Endothelial cell of umbilical vein (primary cell): ENCODE measurements at places on chromosomes 5 and 9. TPM values are rescaled to one million over a fixed set of nuclear protein-coding genes. Genes with fewer than 3 reads are reported as not detected.

DNA sequence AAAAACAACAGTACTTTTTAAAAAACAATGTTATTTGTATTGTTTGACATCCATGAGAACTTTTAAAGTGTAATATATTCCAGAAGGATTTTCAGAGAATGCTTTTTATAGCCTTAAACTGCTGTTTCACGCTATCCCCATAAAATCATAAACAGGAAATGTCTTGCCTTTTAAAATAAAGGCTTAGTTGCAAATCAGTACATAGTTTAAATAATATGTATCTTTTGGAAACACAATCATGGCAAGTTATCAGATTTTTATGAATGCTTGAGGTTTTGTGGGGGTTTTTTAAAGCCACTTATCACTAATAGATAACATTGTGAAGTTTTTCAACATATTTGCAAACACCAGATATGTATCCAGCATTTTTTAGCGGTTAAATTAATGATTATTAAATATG lies 37.2 kb upstream of the F2RL2 start:
- no peaks in the 10 kb centered on the region for H3K27me3 ChIP-seq

DNA sequence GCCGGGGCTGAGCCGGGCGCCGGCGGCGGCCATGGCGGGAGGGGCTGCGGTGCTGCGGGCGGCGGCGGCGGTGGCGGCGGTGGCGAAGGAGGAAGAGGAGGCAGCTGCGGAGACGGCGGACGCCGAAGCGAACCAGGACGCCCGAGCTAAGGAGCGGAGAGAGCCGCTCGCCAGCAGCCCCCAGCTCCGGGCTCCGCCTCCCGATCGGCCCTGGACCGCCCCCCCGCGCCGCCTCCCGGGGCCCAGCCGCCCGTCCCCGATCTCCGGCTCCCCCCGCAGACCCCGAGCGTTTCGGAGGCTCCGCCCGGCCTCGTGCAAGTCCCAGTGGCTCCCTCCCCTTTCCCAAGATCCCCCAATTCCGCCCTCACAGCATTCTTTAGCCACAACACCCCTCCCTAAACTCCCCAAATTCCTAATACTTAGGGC lies at the start of gene ASTN2:
Gene ASTN2 (minus strand): TSS at position 152 of the 426 bp plus-strand sequence. CDS start 119 bp downstream, at position 33.
- no peaks in the 10 kb centered on the region for H3K4me1 ChIP-seq
- peaks cover 34% of the 10 kb centered on the region for H3K27me3 ChIP-seq
- no peak for DNase-seq
- H3K27ac ChIP-seq, result no peak within 1 kb of the TSS
- no peak within 1 kb of the TSS for H3K4me3 ChIP-seq

DNA sequence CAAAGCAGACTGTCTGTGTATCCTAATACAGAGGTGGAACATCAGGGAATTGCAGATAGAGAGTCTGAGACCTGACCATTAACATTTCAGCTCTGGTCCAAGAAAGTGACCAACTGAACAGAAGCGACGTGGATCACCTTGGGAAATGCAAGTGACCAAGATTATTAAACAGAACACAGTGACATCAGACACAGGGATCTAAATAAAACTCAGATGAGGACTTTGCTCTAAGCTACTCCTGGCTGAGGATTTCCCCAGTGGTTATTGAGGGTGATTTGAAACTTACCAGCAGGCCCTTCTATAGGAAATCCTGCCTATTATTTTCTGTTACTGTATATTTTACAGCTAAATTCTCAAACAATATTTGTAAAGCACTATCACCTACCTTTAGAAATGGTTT lies 436.0 kb downstream of the TMEM38B start:
- H3K27me3 ChIP-seq, result no peaks in the 10 kb centered on the region
- no peaks in the 10 kb centered on the region for H3K36me3 ChIP-seq
- H3K4me3 ChIP-seq, result no peak overlapping the region

DNA sequence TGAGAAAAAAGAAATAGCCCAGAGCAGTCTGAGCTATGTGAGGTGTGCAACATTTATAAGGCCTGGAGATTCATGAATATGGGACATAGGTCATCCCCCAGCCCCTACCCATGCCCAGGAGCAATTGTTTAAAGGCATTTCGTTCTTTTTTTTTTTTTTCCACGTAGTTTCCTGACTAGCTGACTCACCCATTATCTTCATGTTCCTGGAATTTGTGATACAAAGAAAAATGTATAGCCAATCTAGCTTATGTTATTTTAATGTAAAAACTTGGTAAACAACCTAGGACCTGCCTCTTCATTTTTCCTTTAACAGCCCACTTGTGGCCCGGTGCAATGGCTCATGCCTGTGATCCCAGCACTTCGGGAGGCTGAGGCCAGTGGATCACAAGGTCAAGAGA lies 81.3 kb downstream of the OSTF1 start:
- H3K27me3 ChIP-seq, result no peaks in the 10 kb centered on the region
- no peak overlapping the region for H3K4me3 ChIP-seq
- H3K4me1 ChIP-seq, result peaks cover 33% of the 10 kb centered on the region
- DNase-seq, result peak; percentile 96

DNA sequence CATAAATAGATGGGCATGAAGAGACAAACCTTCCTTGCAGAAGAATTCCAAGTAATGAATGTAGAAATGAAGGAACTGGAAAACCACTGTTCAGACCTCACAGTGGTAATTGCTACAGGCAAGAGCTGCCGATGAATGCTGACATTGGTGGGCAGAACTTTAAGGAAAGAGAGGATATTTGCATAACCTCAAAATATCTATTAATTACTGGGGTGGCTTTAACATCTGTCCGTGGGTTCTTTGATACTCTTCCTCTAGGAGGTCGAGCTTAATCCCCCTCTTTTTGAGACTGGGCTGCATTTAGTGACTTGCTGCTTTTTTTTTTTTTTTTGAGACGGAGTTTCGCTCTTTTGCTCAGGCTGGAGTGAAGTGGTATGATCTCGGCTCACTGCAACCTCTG lies 34.7 kb downstream of the LAMC3 start:
- no peaks in the 10 kb centered on the region for H3K4me1 ChIP-seq
- no peak overlapping the region for H3K4me3 ChIP-seq
- no peaks in the 10 kb centered on the region for H3K36me3 ChIP-seq
- DNase-seq, result no peak
- H3K27me3 ChIP-seq, result no peaks in the 10 kb centered on the region

- no peak overlapping the region for H3K4me3 ChIP-seq
- no peaks in the 10 kb centered on the region for H3K36me3 ChIP-seq
- H3K27me3 ChIP-seq, result peaks cover 5% of the 10 kb centered on the region
- DNase-seq, result no peak
Observed at GRCh38 chr9:86355814-86356213, 1.6 kb upstream of the TUT7 start.

DNA sequence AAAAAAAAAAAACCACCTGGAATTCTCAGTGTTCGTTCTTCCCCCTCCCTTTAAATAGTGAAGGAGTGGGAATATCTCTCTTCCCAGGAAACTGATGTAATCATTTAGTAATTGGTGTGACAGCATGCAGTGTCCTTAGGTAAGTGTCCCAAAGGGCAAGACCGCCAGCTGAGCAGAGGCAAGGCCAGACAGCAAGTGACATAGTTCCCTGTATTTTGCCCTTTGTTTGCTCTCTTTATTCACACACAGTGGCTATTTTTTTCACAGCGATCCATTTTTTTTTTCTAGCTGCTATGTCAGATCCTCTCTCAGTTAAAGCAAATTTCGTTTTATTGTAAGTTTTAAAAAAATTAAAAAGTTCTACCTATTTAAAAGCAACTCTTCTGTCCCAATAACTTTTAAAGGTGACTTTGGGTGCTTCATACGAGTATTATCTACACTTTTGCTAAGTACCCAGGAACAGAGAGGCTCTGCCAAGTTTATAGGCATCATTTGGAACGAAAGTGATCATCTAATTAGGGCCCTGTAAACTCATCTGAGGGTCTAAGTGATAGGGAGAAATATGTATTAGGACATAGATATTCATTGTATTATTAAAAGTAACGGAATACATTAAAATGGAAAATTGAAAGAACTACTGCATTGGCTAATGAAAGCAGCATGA lies 98.2 kb upstream of the ALDH1A1 start:
- H3K27me3 ChIP-seq, result no peaks in the 10 kb centered on the region
- no peak overlapping the region for H3K27ac ChIP-seq

DNA sequence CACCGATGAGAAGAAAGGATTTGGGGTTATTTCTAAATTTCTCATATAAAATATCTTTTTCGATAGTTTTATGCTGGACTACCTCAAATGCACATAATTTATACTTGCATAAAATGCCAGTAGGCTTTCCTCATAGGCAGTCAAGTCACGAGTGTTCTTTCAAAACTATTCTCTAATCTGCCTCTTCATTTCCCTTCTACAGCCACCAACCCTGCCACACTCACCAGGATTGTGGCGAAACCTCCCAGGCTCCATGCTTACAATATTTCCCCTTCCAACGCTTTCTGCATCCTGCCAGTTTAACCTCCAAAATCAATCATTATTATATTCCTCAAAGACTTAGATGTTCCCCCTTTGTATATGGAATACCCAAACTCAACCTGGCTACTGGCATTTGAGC lies 65.4 kb downstream of the FRMD3 start:
- no peak overlapping the region for H3K27ac ChIP-seq
- H3K4me3 ChIP-seq, result no peak overlapping the region
- peaks cover 5% of the 10 kb centered on the region for H3K4me1 ChIP-seq
- H3K36me3 ChIP-seq, result no peaks in the 10 kb centered on the region

DNA sequence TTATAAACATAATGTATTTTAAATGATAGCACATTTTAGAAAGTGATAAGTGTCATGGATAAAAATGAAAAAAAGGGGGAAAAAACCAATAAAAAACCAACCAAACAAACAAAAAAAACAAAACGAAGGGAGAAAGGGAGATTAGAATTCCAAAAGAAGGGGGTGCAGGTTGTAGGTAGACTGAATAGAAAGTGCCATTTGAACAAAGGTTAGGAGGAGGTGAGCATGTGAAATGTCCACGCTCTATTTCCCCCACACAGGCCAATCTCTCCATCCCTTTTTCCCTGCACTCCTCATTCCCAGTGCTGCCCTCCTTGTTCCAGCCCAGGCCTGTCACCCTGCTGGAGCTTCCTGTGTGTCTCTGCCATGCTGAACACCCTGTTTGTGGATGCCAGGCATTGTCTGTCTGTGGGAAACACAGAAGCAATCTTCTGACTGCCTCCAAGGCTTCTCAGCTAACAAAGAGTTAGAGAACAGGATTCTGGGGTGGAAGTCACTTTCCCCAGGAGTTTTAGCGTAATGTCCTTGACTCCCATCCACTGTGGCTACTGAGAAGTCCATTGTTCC lies 138.8 kb downstream of the ADAMTS16 start:
- no peaks in the 10 kb centered on the region for H3K27me3 ChIP-seq
- no peak for DNase-seq
- no peaks in the 10 kb centered on the region for H3K36me3 ChIP-seq
- no peaks in the 10 kb centered on the region for H3K4me1 ChIP-seq
- no peak overlapping the region for H3K4me3 ChIP-seq

- peaks cover 12% of the 10 kb centered on the region for H3K36me3 ChIP-seq
- no peak overlapping the region for H3K27ac ChIP-seq
- H3K4me3 ChIP-seq, result no peak overlapping the region
- peak; percentile 31 for DNase-seq
- H3K27me3 ChIP-seq, result no peaks in the 10 kb centered on the region
Observed at GRCh38 chr9:122261469-122261881, 3.2 kb downstream of the RBM18 start.

DNA sequence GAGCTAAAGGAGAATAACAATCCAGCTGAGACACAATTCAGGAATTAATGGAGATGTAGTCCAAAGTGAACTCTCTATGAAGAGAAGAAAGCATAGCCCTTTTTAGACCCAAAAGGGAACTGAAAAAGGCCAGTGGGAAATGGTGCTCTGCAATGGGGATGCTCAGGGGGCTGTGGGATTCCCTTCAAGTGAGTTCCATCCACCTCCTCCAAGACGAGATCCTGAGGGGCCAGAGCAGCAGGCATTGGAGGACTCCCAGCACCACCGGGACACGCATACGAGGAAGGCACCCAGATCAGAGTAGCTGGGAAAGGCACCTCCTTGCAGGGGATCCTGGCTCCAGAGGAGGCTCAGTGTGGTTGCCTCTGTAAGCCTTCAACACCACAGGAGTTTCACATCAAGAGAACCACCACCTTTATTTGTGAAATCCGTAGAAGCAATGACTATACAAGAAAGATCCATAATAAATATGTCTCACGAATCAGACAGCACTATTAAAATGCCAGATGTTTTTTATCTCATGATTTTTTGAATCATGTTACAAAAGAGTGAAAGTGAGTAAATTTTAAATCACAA lies 288.2 kb downstream of the MED10 start:
- H3K4me1 ChIP-seq, result no peaks in the 10 kb centered on the region
- H3K36me3 ChIP-seq, result no peaks in the 10 kb centered on the region
- H3K27ac ChIP-seq, result no peak overlapping the region
- H3K4me3 ChIP-seq, result no peak overlapping the region

DNA sequence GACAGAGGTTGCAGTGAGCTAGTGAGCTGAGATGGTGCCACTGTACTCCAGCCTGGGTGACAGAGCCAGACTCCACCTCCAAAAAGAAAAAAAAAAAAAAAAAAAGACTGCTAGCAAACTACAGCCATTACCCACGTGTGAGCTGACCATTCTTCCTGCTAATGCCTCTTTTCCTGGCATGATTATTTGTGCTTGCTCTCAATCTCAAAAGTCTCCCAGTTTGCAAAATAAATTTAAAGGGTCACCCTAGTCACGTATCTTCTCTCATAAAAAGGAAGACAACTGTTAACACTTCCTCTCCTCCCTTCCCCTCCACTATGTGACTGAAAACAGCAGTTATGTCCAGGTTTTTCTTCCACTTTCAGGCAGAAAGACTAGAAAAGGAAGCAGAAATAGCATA lies 37.2 kb downstream of the TRIM36 start:
- no peak overlapping the region for H3K4me3 ChIP-seq
- H3K36me3 ChIP-seq, result no peaks in the 10 kb centered on the region
- no peak overlapping the region for H3K27ac ChIP-seq
- H3K4me1 ChIP-seq, result no peaks in the 10 kb centered on the region

DNA sequence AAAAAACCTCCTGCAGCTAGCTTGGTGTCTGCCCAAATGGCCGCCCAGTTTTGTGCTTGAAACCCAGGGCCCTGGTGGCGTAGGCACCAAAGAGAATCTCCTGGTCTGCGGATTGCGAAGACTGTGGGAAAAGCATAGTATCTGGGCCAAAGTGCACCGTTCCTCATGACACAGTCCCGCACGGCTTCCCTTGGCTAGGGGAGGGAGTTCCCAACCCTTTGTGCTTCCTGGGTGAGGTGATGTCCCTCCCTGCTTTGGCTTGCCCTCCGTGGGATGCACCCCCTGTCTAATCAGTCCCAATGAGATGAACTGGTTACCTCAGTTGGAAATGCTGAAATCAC lies 83.0 kb upstream of the JAK2 start:
- no peak for DNase-seq
- no peaks in the 10 kb centered on the region for H3K36me3 ChIP-seq
- H3K27ac ChIP-seq, result no peak overlapping the region
- peaks cover 4% of the 10 kb centered on the region for H3K4me1 ChIP-seq
- no peaks in the 10 kb centered on the region for H3K27me3 ChIP-seq

GRCh38 chr5:67316695-67317094 lies 120.1 kb upstream of the CD180 start:
- DNase-seq, result no peak
- no peak overlapping the region for H3K4me3 ChIP-seq
- H3K4me1 ChIP-seq, result peaks cover 14% of the 10 kb centered on the region
- H3K36me3 ChIP-seq, result no peaks in the 10 kb centered on the region
- no peaks in the 10 kb centered on the region for H3K27me3 ChIP-seq

GRCh38 chr9:84754881-84755280 lies 85.4 kb downstream of the NTRK2 start:
- H3K36me3 ChIP-seq, result no peaks in the 10 kb centered on the region

Gene QRFP
- not detected in 2 replicates for polyA plus RNA-seq

Gene CNTLN
- 2.8 and 3.5 TPM in 2 replicates for polyA plus RNA-seq

Gene MARVELD2
- polyA plus RNA-seq, result 5.3 and 5.7 TPM in 2 replicates

Gene SLC6A18
- polyA plus RNA-seq, result not detected in 2 replicates

Gene SPTAN1
- polyA plus RNA-seq, result 408 and 487 TPM in 2 replicates

Gene GPR150
- 0.16 and 0.28 TPM in 2 replicates for polyA plus RNA-seq

Gene FOXD4L3
- not detected in 2 replicates for polyA plus RNA-seq

Gene GIN1
- 0.83 and 0.98 TPM in 2 replicates for polyA plus RNA-seq

Gene NTNG2
- polyA plus RNA-seq, result 0.08 and 0.11 TPM in 2 replicates
